ENCODE measurements at places on chromosomes 1 and 21.

DNA sequence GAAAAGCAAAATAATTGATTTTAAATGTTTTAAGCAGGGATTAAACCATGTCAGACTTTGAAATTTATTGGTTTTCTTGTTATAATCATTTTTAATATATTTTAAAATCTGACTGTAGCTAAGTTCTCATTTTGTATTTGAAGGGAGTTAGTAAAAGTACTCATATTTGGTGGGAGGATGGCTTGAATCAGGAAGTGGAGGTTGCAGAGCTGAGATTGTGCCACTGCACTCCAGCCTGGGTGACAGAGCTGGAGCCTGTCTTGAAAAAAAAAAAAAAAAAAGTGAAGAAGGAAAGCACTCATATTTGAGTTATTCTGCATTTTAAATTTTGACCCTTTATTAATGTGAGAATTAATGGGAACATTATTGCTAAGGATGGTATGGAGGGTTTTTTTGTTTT lies 106.0 kb downstream of the RABGAP1L start:
- DNase-seq: no peak

GRCh38 chr1:109634292-109634691 lies 14.7 kb downstream of the AMPD2 start:
- no peak for DNase-seq

DNA sequence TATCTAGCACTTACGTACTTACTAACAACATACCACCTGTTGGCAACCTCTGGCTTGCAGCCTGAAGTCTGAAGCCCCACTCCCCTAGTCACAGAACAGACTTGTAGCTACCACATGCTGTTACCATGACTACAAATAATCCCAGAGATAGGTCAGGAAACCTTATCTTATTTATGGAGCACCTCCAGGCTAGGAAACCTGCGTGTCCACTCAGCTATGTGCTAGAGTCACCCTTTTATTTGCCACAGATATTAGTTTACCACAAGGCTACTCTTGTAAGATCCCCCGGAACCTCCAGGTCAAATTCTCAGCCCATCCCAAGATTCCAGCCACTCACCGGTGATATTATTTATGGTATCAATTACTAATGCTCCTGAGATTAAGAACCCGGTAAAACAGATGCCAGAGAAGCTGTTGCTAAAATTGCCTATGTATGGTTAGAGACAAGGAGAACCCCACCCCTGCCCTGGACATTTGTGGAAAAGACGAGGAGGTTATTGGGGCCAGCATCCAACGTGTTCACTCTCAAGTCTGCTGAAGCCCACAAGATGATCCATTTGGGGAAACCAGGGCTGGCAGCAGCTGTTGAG lies 116.5 kb downstream of the TBX15 start:
- DNase-seq: no peak

DNA sequence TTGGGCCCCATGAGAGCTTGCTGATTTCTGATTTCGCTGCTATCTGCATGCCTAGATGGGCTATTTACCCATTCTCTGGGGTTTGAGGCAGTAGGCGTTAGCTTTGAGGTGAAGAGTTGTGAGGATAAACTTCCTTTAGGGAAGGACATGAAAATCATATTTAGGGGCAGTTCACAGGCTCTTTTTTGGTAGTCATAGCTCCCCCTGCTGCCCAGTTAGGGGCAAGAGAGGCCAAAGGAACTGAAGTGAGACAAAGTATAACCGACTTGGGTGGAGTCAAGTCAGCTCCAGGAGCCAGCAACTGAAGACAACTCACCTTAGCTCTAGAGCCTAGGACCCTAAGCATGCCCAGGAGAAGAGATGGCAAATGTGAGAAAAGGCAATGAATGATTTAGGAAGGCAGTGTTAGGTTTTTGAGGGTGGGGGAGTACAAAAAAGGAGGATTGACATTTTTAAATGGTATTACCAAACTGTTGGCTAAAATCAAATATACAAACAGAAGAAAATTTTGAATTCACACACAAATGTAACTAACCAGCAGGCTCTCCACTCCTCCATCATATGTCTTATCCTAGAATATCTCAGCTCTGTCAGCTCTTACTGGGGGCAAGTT lies 625.2 kb downstream of the LMO4 start:
- peak; percentile 32 for DNase-seq

DNA sequence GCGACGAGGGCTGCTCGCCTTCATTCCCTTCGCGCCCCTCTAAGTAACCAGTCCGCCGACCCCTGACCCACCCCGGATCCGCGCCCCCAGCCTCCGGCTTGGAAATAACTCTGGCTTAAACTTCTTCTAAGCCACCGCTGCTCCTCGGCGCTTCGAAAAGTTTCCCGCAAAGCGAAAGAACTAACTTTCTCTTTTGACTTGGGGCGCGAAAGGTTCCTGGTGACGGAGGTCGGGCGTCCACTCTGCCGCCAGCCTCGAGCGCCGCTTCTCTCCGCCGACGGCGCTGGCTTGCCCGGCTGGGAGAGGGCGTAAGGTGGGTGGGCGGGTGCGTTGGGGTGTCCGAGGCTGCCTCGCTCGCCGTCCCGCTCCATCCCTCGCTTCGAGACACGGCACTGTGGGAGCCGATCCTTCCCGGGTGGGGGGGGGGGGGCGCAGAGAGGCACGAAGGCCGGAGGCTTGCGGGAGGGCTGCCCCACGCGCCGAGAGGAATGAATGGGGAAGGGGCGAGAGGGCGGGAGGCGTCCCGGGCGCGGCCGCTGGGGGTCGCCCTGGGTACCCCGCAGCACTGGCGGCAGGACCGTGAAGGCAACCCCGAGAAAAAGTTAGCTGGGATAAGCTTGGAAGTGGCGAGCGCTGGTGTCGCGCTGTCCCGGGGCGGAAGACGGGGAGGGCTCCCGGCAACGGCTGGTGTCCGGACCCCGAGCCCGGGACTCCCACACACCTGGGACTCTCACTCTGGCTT lies 569 bp downstream of the ATF3 start:
- DNase-seq: peak; percentile 35

GRCh38 chr1:67535474-67535873 lies 105.3 kb upstream of the SERBP1 start:
- DNase-seq: peak; percentile 5

- no peak for DNase-seq
Measured at GRCh38 chr1:22722901-22723550, 12.4 kb downstream of the EPHB2 start.

- no peak for DNase-seq
Measured at GRCh38 chr1:200028586-200029034, 1.1 kb downstream of the NR5A2 start.

- no peak for DNase-seq
Measured at GRCh38 chr1:181255270-181255929, 166.9 kb downstream of the IER5 start.

GRCh38 chr1:28482138-28482537 lies 23.7 kb upstream of the RCC1 start:
- DNase-seq: no peak

- DNase-seq: no peak
Measured at GRCh38 chr1:232571523-232571922, 58.4 kb downstream of the SIPA1L2 start.

- DNase-seq: no peak
Measured at GRCh38 chr1:112247961-112248360, 148.1 kb upstream of the CTTNBP2NL start.

- DNase-seq: no peak
Measured at GRCh38 chr1:216046336-216046735, 376.9 kb downstream of the USH2A start.

DNA sequence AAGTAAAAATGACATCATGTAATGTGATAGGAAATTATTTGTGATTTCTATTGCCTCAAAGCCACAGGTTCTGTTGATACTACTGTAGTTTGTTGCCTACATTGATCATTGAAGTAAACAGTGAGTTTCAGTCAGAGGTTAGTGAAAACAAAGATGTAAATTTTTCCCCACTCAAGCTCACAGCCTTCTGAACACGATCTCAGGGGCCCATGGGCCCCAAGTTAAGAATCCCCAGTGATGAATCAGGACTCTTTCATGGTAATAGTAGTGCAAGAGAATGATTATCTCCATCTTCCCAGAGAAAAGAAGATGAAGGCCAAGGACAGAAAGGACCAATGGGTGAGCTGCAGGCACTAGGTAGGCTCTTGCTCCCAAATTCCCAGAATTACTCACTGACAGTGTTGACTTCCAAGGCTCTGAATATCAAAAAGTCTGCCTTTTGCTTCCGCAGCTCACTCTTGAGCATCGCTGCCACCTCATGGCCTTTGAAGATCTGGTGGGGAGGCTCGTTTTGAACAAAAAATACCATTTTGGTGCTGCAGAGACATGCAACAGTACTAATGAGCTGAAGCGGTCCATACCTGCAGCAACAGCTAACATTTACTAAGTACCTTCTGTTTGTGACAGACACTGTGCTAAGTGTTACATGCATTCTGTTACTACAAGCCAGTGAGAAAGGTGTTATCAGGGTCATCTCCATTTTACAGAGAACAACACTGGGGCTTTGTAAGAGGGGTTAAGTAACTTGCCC lies 113.3 kb downstream of the KIAA0319L start:
- no peak for DNase-seq

DNA sequence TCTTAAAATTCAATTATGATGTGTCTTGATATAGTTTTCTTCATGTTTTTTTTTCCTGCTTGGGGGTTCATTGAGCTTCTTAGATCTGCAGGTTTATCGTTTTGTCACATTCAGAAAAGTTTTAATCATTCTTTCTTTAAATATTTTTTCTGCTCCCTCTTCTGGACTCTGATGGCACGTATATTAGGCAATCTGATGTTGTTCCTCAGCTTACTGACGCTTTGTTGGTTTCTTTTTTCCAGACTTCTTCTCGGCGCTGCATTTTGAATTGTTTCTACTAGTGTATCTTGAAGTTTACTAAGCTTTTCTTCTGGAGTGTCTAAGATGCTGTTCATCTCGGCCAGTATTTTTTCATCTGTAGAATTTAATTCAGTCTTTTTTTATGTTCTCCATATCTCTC lies 44.8 kb upstream of the FMOD start:
- DNase-seq: no peak

- DNase-seq: no peak
Measured at GRCh38 chr1:32774950-32775634, 42.1 kb downstream of the YARS1 start.

Measured in activated T-helper 9 cell treated with anti-CD3 and anti-CD28 coated beads, Interleukin-2, amount 50 U/mL, for 16 hours (primary cell).